ENCODE measurements at places on chromosomes 1 and 21.
A peak's percentile ranks its signal among the peaks of the same experiment; 100 is the strongest.

DNA sequence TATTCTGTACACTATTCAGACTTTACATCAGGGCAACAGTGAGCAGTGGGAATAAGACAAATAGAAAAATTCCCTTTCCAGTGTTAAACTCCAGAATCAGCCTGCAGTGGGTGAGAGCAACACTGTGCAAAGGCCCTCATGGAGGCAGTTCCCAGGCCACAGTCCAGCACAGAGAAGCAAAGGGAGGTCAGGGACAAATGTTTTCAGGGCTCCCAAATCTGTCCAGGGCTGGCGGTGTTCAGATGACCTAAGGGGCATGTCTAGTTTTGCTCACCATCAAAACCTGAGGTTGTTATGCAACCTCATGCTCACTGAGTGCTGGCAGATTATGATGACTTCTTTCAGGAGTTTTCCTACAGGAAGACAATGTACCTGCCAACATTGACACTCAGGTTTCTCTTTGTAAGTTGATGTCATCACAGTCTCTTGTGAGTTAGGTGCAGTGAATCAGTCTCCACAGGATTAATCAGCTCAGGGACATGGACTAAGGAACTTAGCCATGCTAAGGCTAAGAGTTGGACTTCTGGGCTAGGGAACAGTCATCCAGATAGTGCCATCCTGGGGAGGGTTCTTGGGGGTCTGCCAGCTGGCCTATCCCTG is 3.6 kb upstream of the LCE5A start:
- no peak for DNase-seq

- DNase-seq, result no peak
Measured at GRCh38 chr21:43004926-43005325, 30.6 kb downstream of the PKNOX1 start.

GRCh38 chr1:246537887-246538286 is 28.2 kb downstream of the TFB2M start:
- DNase-seq, result no peak

- DNase-seq, result peak; percentile 96
Measured at GRCh38 chr1:23790696-23791515, at the start of gene LYPLA2. LYPLA2 (plus strand) TSS chr1:23791145; CDS start chr1:23792683, 1,538 bp downstream.

GRCh38 chr1:113405573-113405972 is 15.3 kb downstream of the MAGI3 start:
- DNase-seq, result no peak

DNA sequence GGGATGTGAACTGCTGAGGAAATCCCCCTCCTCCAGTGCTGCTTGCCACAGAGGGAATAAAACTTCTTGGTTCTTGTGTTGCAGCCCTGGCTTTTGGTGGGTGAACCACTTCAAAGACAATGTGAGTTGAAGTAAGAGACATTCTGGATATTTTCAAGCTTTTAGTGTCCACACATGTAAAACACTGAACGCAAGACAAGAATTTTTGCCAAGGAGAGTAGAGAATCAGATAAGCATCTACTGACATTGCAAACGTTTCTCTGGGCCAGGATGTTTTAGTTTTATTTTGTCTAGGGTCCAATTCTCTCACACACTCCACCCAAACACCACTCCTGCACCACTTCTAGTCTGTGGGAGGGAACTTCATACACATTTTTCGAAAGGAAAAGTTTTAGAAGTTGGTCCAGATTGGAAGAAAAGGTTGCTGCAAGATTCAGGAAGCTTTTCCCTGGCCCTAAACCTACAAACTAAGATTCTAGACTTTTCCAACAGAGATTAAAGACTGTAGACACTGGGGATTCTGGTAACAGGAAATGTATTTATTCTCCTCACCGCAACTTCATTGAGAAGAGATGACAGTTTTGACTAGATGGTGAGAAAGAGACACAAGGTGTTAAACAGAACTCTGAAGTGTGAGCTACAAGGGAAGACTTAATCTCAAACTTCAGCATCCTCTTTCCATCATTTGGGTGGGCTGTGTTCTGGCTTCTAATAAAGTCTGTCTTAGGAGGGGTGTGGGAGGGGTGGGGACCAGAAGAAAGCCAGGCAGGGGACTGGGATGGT is 16.1 kb downstream of the FASLG start:
- no peak for DNase-seq

GRCh38 chr1:116804736-116805135 is 50.5 kb downstream of the CD2 start:
- no peak for DNase-seq

DNA sequence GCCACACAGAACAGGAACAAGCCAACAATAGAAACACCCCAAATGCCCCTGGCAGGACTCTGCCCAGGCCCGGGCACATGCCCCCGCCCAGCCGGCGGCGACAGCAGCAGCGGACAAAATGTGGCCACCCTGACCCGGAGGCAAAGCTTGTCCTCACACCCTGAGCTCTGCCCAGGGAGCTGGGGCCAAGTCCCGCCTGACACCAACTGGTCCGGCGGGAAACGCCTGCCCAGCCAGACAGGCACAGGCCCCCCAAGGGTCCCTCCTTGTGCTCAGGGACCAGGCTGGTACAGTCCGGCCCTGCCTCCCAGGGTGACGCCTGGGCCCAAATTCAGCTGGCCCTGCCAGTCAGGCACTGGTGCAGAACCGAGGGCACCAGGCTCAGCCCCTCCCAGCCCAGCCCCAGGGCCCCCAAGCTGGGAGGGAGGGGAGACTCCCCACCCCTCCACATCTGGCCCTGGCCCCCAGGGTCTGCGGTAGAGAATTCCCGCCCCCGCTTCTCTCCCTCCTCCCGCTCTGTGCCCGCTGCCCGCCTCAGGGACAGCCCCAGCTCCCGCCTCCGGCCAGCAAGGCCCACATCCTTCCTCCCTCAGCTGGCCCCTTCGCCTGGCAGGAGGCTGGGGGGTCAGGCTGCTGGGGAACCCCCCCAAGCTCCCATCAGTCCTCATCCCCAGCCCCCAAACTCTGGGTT is 2.0 kb downstream of the AHDC1 start:
- peak; percentile 80 for DNase-seq

DNA sequence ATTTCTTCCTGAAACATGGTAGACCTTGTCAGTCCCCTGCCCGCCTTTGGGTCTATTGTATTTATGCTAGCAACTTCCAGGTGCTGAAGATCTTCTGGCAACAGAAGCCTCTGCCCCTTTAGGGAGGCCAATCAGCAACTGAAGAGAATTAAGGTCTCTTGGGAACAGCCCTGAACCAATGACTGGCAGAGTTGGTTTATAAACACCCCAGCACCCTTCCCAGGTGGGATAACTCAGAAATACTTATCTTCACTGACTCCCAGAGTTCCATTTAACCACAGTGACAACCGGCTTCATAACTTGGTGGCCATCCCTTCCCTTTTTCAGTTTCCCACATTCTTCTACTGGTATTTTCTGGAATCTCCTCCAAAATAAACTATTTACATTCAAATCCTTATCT is 27.2 kb upstream of the TMCO1 start:
- DNase-seq, result no peak

DNA sequence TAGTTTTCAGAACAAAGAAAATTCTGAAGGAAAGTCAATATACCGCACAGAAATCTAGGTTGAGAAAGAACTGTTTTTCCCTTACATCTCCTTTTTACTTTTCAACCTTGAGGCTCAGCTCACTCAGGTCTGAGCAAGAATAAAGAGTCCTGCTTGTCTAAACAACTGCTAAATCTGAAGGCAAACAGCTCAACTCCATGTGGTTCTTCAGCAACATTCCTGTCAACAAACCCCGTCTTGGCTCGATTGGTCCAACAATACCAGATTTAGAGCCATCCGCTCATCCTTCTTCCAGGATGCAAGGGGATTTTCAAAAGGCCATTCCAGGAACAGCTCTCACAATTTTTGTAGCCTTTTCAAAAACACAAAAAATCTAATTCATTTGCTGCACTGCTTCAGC is 119.8 kb downstream of the HLCS start:
- DNase-seq, result no peak

DNA sequence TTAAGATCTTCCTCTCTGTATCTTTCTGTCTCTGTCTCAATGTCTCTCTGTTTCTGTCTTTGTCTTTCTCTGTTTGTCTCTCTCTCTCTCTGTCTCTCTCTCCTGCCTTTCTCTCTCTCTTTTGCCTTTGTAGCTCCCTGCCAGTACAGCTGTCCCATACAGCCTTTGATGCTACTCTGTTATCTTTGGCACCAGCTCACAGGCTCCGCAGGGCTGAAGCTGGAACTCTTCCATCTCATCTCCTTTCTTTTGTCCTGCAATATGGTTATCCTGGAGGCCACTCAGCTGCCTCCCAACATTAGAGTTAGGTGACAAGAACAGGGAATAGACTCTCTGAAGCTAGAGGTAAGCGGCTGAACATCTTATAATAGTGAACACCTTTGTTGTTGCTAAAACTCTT is 354.3 kb upstream of the NEGR1 start:
- DNase-seq, result no peak

DNA sequence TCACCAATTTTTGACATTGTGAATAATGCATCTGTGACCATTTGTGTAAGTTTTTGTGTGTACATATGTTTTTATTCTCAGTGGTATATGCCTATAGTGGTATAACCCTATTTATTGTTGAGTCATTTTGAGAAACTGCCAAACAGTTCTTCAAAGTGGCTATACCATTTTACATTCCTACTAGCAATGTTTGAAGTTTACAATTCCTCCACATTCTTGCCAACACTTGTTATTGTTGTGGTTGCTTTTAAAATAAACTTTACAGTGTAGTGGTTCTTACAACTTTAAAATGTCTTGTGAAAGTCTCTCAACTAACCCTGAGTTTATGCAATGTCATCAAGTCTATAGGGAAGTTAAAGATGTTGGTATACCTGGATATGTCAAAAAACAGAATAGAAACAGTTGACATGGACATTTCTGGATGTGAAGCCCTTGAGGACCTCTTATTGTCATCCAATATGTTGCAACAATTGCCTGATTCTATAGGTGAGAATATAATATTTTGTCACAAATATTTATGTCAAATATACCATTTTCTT is 219.4 kb downstream of the LRRC40 start:
- DNase-seq, result no peak

DNA sequence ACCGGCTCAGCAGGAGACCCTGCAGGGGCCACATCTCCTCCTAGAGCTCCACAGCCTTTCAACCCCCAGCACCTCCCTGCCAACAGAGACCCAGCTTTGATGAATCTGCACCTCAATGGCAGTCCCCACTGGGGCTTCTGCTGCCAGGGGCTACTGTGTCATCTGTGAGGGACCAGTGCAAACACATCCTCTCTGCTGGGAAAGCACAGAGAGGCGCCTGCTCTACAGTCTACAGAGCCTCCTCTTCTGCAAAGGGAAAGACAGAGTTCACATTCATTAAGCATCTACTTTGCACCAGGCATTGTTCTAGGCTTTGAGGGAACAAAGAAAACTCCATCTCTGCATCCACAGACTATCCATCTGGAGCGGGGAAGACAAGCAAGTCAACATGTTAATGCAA is 125.8 kb downstream of the CAPN8 start:
- DNase-seq, result no peak

DNA sequence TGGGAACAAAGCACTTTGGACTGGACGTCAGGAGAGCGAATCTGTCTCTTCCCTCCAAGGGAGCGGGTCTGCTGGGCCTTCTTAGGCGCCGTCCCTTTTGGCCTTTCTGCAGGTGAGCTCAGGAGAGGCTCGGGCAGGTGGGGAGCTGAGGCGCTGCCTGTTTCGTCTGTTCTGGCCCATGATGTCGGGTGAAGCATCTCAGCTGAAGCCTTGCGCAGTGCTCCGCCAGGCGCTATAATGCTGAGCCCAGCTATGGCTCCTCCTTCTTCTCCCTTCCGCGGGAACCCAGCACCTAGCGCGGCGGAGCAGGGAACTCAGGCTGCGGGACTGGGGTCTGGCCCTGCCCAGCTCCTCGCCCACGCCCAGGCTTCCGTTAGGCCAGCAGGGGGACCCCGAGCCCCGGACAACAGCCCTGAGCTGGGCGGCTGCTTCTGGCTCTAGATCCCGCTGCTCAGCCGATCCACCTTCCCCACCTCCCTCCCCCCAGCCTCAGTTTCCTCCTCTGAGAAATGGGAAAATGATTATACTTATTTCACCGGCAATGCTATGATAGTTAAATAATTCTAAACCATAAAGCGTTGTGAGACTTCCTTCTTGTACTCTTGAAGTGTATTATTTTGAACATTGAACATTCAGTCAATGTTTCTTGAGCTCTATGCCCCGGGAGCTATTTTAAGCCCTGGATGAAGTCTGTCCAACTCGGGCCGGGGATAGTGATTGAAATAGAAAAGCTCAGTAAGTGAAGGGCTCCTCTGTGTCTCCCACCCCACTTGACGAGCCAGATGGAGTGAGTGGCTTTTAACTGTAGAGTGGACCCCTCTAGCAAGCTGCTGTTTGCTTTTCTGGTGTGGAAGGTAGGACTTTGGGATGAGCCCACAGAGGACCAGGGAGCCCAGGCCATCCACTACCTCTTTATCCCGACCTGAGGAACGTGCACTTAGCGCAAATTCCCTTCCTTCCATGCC is 9.6 kb upstream of the ADORA1 start:
- DNase-seq, result peak; percentile 84

DNA sequence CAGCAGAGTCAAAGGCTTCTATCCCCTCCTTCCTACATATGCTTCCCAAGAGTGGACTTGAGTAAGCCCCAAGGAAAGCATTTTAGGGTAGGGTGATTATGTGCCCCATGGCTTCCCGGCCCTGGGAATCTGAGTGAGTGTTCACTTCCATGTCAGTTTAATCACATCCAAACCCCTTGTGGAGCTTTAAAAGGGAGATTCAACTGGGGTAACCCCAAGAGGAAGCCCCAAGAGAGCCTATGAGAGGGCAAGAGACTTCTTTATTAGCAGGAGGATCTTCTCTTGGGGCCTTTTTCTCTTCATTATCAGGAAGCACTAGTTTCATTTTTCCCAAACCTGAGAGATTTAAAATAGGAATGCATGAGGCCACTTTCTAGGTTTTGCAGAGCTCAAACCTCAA is 97.0 kb upstream of the IRF2BP2 start:
- DNase-seq, result peak; percentile 23

- no peak for DNase-seq
Measured at GRCh38 chr1:107990606-107991005, 25.6 kb upstream of the VAV3 start.

- DNase-seq, result no peak
Measured at GRCh38 chr1:53505401-53505800, 46.2 kb downstream of the DMRTB1 start.

- no peak for DNase-seq
Measured at GRCh38 chr1:27575840-27576331, 28.1 kb downstream of the AHDC1 start.

DNA sequence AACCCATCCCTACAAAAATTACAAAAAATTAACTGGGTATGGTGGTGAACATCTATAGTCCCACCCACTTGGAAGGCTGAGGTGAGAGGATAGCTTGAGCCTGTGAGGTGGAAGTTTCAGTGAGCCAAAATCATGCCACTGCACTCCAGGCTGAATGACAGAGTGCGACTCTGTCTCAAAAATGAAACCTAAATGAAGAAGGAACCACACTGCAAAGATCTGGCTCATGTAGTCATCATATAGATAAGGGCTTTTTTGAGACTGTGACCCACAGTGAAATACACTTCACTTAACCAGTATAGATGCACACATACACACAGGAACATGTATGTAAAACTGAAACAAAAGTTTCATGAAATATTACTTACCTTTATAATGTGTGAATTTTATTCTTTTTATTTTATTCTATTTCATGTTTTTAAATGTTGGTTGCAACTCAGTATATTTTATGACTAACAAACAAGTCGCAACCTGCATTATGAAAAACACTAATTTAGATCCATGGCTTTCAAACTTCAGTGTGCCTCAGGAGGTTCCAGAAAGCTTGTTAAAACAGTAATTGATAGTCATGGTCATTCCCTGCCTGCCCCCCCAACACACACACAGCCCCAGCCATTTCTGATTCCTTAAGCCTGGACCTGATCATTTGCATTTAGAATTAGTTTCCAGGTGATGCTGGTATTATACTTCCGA is 189.5 kb downstream of the PATJ start:
- DNase-seq, result no peak

- no peak for DNase-seq
Measured at GRCh38 chr1:27773826-27774445, 917 bp downstream of the STX12 start.
